ENCODE measurements at places on chromosomes 7 and 10.

DNA sequence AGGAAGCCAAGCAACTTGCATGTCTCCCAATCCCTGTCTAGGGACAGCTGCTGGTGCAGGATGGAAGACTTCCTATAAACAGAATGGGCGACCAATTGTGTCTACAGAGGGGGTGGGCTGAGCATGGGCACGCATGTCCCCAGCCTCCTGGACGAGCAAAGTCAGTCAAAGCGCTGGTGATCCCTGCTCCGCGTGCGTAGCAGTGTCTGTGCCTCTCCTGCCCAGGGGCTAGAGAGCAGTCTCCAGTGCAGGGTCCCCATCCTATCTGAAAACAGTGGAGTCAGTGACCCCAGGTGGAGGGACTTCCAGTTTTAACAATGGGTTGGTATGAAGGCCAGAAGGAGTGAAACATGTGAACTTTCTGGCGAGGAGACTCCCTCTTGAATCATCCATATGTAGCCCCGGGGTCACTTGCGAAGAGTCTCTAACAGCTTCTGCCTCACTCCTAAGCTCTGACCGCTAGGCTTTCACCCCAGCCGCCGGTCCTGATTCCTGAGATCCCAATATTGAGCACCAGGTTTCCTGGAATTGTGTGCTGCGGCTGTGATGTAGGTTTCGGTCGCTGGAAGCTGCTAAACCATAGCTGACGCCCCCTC is 714 bp upstream of the CASP2 start:
- DNase-seq = no peak

DNA sequence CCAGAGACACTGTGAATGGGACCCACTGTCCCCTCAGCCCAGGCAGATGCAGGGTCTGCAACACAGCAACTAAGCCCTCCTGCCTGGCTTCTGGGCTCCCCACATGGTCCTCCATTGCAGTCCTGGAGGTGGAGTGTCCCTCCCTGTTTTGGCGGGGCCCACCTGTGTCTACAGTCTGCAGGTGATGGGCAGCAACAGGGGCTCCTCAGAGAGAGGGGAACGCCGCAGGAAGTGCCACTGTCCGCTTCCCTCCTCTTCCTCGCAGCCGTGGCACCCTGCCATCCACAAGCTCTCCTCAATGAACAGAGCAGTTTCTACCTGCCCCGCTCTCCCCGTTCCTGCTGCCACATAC is 9.3 kb downstream of the CAMK2G start:
- no peak for DNase-seq

GRCh38 chr7:66150471-66150870 is 35.8 kb downstream of the CRCP start:
- no peak for DNase-seq

GRCh38 chr7:140684066-140684950 is 11.6 kb downstream of the ADCK2 start:
- DNase-seq = no peak

- DNase-seq = no peak
Observed at GRCh38 chr10:59965899-59966650, 59.7 kb upstream of the CCDC6 start.

DNA sequence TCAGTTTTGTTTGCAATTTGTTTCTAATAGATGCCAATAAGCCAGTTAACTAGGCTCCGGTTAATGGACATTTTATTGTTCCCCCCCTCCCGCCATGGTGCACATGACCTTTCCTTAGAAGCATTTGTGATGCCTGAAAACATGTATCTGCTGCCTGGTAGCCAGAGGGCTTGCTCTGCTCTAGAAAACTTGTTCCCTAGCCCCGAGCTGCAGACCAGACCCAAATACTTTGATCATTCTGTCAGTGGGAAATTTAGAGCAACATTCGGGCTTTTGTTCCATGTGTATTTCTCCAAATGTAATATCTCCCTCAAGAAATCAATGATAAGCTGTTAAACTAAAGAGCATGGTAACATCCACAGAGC is 104.7 kb downstream of the EVX1 start:
- DNase-seq = no peak

GRCh38 chr7:68247126-68247525 is 1250.5 kb downstream of the TYW1 start:
- no peak for DNase-seq

DNA sequence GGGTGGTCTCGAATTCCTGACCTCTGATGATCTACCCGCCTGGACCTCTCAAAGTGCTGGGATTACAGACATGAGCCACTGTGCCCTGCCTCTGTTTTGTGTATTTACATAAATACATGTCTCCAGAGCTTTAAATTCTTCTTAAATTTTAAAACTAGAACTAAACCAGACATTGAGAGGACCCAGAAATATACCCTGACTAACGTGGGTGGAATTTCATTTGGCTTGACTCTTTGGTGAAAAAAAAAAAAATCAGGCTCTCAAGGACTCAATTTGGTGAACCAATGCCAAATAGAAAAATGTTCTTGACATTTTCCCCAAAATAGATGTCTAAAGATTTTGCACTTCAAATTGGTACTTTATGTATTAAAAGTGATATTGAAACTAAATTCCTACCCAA is 16.6 kb upstream of the FAS start:
- no peak for DNase-seq

DNA sequence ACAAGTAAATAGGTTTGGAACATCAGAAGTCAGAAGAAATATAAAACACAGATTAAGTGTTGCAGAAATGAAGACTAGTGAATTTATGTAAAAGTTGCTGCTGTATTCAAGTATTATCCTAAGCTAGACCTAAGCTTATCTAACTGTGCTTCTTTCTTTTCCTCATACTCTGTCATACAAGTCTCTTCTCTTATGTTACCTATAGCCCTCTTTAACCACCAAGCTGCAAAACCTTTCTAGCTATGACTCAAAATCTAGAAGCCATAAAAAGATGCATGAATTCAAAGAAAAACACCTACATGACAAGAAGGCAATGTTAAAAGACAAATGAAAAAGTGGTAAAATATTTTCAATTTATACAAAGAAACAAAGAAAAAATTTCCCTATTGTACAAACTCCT is 23.0 kb downstream of the DENND11 start:
- no peak for DNase-seq

- DNase-seq = no peak
Observed at GRCh38 chr7:69245646-69246045, 352.6 kb upstream of the AUTS2 start.

DNA sequence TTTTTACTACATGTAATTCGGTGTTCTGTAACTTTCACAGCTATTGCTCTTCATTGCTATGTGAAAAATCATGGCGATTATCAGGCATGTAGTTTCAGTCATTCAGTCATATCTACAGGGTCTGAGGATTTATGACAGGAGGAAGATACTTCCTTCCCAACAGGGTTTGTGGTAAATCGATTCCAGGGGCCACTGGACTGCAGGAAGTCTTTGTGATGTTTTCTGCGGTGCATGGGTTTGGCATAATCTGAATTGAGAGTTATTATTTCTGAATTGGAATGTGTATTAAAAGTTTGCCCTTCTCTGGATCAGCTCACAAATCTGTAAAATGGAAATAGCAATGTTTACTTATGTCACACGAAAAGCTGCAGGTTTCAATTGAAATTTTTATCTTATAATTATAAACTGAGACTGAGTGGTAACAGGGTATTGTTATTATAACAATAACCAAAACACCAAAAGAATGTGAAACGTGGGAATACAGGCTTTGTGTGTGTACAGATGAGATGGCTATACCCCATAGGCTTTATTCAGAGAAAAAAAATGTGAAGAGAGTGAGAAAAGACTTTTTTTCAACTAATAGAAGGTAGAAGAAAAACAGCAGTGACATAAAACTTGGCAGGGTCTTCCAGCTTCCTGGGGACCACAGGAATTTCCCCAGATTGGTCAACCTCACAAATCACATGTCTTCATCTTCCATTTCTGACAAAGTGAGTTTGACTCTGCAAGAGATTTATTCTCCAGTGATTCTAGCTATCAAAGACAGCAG is 307.7 kb upstream of the NFE2L3 start:
- no peak for DNase-seq

GRCh38 chr10:24915304-24915703 is 37.1 kb downstream of the PRTFDC1 start:
- no peak for DNase-seq

GRCh38 chr7:45914911-45915310 is 6.2 kb downstream of the IGFBP3 start:
- DNase-seq = no peak

DNA sequence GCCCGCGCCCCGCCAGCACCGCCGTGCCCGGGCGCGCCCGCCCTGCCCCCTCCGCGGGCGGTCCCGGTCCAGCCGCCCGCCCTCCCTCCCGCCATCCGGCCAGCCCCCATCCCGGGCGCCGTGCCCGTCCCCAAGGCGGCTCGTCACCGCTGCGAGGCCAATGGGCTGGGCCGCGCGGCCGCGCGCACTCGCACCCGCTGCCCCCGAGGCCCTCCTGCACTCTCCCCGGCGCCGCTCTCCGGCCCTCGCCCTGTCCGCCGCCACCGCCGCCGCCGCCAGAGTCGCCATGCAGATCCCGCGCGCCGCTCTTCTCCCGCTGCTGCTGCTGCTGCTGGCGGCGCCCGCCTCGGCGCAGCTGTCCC is at the start of gene HTRA1:
TSS of gene HTRA1 (plus strand) at position 187 of the 362 bp plus-strand sequence. CDS start at position 287, 100 bp downstream.
- no peak for DNase-seq

DNA sequence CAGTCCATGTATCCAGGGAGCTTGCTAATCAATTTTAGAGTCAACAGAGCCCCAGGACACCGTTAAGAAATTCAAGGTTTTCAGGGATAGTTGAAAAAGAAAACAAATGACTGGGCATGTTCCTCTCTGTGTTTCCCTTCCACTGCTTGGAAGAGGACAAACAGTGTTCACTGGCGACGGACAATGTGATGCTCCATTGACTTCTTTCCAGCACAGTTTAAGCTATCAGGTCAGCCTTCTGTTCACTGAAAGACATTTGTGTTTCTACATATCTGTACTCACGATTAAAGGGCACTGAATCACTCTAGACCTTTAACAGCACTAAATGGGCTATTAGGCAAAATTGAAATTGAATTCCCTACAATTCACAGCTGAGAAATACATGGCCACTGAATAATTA is 123.6 kb downstream of the RNLS start:
- no peak for DNase-seq

DNA sequence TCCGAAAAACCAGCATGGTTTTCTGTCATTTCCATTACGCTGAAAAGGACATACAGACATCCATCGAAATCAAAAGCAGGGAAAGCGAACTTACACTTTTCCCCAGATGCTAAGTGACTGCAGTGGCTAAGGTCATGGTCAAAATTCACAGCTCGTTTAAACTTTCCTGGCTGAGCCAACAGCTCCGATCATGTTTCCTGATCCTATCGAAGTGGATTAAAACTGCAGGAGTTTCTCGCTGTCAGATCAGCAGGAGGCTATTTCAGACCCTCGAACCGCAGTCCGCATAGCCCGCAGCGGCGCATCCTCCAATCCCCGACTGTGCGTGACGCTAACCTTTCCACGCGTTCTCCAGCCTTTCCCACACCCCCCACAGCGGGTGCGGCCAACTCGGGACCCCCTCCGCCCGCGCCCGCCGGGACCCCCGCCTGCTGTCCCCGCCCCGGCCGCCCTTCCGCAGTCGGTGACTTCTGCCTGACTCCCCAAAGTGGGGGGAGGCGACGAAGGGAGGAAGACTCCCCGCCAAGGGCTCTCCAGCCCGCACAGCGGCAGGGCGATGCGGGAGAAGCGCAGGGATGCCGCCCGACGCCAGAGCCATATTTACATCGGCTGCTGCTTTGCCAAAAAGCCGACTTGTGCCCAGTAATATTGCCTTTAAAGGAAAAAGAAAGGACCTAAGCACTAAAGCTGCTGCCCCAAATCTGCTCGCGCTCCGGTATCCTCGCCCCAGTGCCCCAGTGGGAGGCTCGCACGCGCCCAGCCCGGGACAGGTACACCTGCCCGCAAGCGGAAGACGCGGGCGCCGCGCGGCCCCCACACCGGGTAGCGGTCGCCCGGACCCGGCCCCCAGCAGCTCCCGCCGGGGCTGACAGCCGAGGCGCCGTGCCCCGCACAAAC is 1.2 kb downstream of the PIP4K2A start:
- DNase-seq = peak; percentile 26

DNA sequence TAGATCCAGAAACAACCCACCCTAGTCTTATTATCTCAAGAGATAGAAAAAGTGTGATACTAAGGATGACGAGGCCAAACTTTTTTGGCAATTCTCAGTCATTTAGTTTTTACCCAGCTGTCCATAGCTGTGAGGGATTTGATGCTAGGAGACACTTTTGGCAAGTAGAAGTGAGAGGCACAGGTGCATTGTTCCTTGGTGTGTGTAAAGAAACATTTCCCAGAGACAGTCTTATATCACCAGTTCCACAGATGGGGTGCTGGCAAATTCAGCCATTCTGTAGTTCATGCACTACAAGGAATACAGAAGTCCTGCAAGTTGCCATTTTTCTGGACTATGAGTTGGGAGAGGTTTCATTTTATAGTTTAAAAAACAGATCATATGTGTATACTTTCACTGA is 403.3 kb upstream of the GHITM start:
- no peak for DNase-seq

DNA sequence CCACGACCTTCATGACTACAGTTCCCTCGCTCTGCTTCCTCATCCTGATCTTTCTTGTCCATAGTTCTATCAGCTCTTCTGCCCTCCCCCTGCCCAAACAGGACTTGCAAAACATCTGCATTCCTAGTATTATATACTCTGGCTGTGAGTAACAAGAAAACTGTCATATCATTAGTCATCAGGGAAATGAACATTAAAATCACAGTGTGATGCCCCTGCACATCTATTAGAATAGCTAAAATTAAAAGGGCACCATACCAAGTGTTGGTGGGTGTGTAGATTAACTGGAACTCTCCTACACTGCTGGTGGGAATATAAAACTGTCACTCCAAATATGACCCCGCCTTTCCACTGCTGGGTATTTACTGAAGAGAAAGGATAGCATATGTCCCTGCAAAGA is 141.8 kb downstream of the C7orf25 start:
- no peak for DNase-seq

DNA sequence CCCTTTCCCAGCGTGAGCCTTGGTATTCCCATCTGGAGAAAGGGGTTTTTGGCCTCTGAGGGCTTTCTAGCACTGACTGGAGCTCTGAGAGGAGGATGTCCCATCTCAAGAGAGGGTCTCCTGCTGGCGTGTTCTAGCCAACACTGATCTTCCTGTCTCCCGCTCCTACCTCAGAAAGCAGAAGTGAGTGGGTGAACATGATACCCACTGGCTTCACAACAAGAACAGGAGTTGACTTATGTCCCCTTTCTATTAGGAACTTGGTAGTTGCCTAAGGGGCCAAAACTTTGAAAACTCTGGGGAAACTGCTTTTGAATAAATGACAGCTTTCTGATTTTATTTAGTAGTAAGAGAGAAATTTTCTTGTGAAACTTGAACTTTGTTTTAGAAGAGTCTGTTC is 113.1 kb upstream of the ADCY1 start:
- no peak for DNase-seq

GRCh38 chr7:684416-684815 is 42.1 kb upstream of the DNAAF5 start:
- DNase-seq = no peak

GRCh38 chr7:102028206-102028826 is 210.9 kb downstream of the CUX1 start:
- no peak for DNase-seq

- no peak for DNase-seq
Observed at GRCh38 chr10:4663162-4663992, 162.6 kb upstream of the AKR1E2 start.

Data from activated T-cell treated with anti-CD3 and anti-CD28 coated beads for 1 hour (primary cell).